NCI-H510A (cell line): ENCODE measurements at places on chromosomes 3 and 15.

- no peak for DNase-seq
Measured at GRCh38 chr15:78054966-78055365, 22.5 kb downstream of the TBC1D2B start.

GRCh38 chr15:37898362-37898761 is 36.1 kb upstream of the TMCO5A start:
- no peak for DNase-seq

- no peak for DNase-seq
Measured at GRCh38 chr3:81709606-81710005, 51.8 kb downstream of the GBE1 start.

GRCh38 chr15:97567411-97567810 is 393.1 kb upstream of the ARRDC4 start:
- no peak for DNase-seq

- DNase-seq, result no peak
Measured at GRCh38 chr15:80323285-80323684, 71.3 kb upstream of the CTXND1 start.

DNA sequence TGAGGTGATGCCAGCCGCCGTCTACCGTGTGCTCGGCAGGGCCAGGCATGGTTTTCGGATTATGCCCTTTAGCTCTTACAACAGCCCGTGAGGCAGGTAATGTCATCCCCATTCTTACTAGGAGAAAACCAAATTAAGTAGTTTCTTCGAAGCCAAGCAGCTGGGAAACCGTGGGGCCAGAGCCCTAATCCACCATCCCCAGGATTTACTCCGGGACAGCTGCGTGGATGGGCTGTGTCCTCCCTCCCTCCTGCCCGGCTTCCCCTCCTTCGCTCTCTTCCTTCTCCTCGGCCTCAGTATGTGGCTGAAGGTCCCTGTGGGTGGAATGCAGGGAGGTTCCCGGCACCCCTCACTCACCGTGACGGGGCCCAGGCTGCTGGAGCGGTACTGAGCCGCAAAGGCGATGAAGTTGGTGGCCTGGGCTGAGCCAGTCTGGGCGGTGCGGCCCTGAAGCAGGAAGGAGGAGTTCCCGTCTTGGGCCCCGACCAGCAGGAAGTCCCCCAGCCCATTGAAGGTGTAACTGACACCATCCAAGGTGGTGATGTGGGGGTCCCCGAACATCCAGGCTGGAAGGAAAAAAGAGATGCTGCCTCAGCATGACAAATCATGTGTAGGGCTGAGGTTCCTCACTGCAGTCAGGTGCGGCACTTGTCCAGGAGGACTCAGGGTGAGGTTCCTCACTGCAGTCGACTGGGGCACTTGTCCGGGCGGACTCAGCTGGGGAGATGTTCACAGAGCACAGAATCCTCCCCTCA is 42.5 kb downstream of the MUC20 start:
- no peak for DNase-seq

DNA sequence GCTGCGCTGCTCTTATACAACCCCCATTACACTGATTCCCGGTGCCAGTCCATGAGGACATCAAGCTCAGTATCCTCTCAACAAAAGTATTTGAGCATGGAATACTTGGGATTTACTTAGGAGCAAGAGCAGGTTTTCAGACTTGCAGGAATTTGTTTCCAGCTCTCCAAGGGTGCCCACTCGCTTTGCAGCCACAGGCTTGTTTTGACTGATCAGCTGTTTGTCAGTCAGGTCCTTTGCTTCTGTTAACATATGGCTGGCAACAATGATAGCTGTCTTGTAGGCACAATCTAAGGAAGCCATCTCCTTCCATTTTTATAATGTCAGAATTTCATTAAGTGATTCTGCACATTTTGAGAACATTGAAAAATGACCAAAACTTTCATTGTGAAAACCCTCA is 38.2 kb upstream of the MCF2L2 start:
- no peak for DNase-seq

DNA sequence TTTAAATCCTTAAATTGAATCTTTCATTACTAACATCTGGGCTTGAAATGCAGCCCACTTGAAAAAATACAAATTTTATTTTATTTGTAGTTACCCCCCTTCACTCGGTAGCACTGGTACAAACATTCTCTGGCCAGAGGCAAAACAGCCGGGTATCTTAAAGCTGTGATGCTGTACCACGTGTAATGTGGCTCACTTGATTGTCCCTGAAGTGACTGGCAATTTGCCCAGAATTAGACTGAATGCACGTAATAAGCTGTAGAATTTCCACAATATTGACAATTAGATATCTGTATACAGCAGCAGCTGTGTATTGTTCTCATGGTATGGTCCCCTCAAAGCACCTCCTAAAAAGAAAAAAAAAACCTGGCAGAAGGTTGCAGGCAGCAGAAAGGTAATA is 192.8 kb upstream of the TBC1D5 start:
- no peak for DNase-seq

- no peak for DNase-seq
Measured at GRCh38 chr3:188817103-188817934, 354.5 kb upstream of the TPRG1 start.

DNA sequence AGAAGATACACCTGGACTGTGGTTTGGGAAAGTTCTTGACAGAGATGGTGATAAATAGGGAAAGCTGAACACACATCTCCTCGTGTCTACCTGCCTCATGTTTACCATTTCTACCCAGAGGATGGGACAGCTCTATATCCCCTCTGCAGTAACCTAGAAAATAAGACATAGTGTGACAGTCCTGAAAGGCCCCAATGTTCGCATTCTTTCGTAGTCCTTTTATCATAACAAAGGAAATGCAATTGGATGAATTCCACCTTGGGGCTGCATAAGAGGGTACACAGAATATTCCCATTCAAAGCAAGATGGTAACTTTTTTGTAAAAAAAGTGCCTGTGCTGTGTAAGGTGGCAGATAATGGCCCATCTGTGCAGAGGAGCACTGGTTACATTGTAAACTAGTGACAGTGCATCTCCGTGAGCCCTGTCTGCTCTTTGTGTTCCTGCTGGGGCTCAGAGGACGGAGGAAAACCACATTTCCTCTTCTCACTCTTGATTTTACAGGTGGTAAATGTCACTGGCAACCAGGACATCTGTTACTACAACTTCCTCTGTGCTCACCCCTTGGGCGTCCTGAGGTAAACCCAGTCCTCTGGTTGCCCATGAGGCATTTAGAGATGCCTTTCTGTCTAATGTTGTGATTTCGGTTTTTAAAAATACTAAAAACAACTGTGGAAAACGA is 74.3 kb downstream of the SIDT1 start:
- no peak for DNase-seq

GRCh38 chr3:46238386-46238785 is 3.9 kb upstream of the CCR3 start:
- no peak for DNase-seq

- no peak for DNase-seq
Measured at GRCh38 chr3:182487611-182488010, 305.7 kb upstream of the ATP11B start.

DNA sequence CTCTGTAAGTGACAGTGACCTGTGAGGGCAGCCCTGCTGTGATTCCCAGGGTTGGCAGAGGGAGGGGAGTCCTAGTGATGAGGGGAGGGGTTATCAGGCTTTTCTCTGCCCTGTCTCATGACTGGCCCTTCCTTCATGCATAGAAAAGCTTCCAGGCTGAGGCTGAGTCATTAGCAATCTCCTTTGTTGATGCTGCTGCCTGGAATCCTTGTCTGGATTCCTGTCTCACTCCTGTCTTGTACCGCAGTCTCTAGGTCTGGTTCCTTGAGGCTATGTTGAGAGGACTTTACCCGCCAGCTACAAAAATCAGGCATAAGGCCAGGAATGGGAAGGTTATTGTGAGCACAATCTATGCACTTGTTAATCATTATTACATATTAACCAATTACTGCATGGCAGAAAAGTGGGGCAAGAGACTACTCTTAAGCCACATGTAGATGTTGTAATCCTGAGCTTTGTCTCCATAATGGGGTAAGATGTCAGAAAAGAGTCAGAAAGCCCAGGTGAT is 7.2 kb downstream of the KLHL6 start:
- DNase-seq, result no peak

GRCh38 chr15:31434588-31435260 is 108.1 kb downstream of the KLF13 start:
- DNase-seq, result no peak

- no peak for DNase-seq
Measured at GRCh38 chr15:28132524-28133275, 33.6 kb upstream of the OCA2 start.

DNA sequence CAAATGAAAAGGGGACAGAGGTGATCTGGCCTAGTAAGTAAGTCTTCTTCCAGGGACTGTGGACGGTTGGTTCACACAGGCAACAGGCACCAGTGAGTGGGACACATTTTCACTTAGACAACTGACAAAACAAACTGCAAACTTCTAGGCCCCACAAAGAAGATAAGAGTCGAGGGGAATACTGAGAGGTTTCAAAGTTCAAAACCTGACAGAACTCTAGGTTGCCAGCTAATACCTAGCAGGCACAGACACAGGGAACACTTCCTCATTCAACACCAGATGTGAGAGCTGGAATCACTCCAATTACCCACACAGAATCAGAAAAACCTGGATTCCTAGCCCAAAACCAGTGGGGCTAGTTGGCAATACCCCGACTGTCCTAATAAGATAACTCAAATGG is 621.7 kb downstream of the ZPLD1 start:
- DNase-seq, result no peak

DNA sequence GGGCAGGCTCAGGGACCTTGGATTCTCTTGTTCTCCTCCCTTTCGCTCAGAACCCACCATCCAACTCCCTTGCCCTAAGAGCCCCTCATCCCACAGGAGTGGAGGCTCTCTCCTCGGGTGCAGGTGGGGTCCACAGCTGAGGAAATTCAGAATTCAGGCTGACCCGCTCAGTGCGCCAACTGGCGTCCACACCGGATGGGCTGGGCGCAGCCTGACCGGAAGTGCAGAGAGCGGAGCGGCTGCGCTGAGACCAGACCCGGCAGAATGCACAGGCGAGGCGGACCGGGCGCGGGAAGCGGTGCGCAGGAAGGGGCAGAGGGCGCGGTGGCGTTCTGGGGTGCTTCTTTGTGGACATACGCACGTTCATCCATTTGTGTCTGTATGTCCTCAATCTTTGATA is 210.4 kb upstream of the NDN start:
- DNase-seq, result no peak
